Muscle of leg (tissue), 16 donors: ENCODE measurements at places on chromosomes 16 and 17. TPM values are rescaled to one million over a fixed set of nuclear protein-coding genes. Genes with fewer than 3 reads are reported as not detected.

DNA sequence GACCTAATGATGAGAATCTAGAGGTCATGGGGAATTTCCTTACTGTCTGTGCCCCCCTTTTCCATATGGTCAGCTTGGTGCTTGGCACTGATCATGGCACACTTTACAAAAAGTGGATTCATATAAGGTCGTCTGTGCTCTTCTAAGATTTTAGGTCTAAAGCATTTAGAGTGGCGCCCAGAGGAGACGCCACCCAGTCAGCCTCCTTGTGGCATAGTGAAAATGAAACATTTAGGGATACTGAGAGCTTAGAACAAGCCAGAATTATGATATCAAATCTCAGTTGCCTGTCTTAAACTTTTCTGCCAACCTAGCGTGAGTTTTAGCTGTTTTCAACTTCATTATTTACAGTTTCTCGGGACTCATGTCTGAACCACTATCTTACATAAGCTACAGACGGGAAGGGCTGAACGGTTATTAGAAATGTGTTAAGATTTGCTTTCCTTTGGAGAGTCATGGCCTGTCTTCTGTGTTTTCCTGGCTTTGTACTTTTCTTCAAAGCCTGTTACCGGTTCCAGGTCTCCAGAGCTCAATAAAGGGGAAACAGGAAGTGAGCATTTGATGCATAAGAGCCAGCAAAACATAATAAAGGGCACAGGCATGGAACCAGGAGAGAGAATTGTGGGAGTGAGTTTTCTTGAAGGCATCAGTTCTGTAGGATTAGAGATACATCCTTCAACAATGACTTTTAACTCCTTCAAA lies 13.7 kb downstream of the ZNRF1 start:
- peak; percentile 68 for DNase-seq
- H3K36me3 ChIP-seq = no peaks in the 10 kb centered on the region
- no peaks in the 10 kb centered on the region for H3K27me3 ChIP-seq
- no peak overlapping the region for H3K4me3 ChIP-seq
- H3K4me1 ChIP-seq = peaks cover 12% of the 10 kb centered on the region

DNA sequence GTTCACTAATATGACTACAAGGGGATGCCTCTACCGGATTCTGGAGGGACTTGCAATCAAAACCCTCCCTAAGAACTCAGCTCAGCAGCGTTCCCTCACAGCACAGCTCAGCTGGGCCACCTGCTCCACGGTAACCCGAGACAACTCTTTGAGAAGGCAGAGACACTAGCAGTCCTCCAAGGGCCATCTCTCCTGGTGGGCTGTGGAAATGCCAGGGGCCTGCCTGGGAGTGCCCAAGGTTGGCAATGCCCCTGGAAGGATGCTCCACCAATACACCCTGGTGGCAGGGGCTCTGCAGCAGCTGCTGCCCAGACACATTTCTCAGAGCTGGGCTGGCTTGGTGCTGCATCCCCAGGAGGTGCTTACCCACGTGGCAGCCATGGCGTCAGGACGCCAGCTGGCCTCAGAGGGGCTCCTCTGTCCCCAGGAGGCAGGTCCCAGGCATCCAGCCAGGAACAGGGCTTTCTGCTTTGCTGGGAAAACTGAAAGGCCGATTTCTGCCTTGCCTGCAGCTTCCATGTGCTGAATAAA lies 16.5 kb downstream of the CDIP1 start:
- no peak overlapping the region for H3K4me3 ChIP-seq
- no peaks in the 10 kb centered on the region for H3K36me3 ChIP-seq
- peak overlapping the region; percentile 90 for H3K27ac ChIP-seq
- peak; percentile 72 for DNase-seq

DNA sequence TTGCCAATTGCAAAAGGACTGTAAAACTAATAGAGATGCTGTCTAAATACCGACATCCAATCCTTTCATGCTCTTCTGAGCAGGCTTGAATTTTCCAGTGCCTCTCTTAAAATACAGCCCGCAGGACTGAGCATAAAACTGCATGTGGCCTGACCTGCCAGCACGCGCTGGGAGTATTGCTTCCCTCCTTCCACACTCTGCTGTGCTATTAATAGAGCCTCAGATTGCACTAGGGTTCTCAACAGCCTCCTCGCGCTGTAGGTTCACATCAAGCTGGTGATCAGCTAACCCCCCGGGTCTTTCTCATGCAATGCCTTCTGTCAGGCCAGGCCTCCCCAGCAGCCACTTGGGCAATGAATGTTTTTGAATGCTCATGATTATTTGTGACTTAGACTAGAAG lies 14.2 kb upstream of the MSI2 start:
- H3K36me3 ChIP-seq = no peaks in the 10 kb centered on the region
- no peak overlapping the region for H3K27ac ChIP-seq
- no peak overlapping the region for H3K4me3 ChIP-seq
- DNase-seq = peak; percentile 37

GRCh38 chr16:4660454-4661007 lies 32.8 kb upstream of the NUDT16L1 start:
- H3K4me1 ChIP-seq = peaks cover 6% of the 10 kb centered on the region
- H3K36me3 ChIP-seq = peaks cover 75% of the 10 kb centered on the region
- DNase-seq = peak; percentile 43
- no peaks in the 10 kb centered on the region for H3K27me3 ChIP-seq
- no peak overlapping the region for H3K27ac ChIP-seq
- H3K4me3 ChIP-seq = no peak overlapping the region

GRCh38 chr17:44522883-44523671 lies 19.9 kb upstream of the GPATCH8 start:
- no peaks in the 10 kb centered on the region for H3K4me1 ChIP-seq
- peaks cover 2% of the 10 kb centered on the region for H3K27me3 ChIP-seq
- peak; percentile 40 for DNase-seq
- H3K4me3 ChIP-seq = no peak overlapping the region
- H3K36me3 ChIP-seq = no peaks in the 10 kb centered on the region

- no peaks in the 10 kb centered on the region for H3K27me3 ChIP-seq
- no peak for DNase-seq
- peaks cover 48% of the 10 kb centered on the region for H3K4me1 ChIP-seq
- H3K27ac ChIP-seq = no peak overlapping the region
- H3K4me3 ChIP-seq = no peak overlapping the region
These were observed 21.8 kb upstream of the RASD1 start for GRCh38 chr17:17518014-17518413.

DNA sequence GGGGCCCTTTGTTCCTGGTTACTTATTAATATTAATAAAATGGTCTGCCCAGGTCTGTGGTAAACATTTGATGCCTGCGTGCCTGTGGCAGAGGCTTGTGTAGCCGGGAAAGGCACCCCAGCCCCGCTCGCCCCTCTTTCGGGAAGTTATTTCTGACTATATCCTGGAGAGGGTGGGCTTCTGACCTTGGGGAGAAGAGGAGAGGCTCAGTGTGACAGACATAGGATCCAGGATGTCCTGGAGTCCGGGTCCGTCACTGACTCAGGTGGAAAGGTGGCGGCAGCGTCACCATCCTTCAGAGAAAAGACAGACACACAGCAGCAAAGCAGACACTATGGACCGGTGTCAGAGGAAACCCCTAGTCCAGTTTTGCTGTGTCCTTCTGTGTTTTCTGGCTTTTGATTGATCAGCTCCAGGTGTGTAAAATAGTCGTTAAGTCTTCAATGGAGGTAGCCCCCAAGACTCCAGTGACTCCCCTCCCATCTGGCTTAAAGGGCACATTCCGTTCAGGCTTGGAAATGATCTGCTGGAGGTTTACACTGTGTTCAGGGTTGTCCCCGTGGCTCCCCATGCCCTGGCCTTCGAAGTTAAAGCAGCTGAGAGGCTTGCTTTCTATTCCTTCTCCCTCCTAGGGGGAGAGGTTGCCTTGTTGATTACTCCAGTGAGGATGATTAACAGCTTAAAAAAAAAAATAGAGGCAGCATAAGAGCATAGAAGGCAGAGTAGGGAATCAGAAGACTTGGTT lies 81.6 kb downstream of the CCDC182 start:
- H3K27ac ChIP-seq = peak overlapping the region; percentile 87
- H3K4me1 ChIP-seq = peaks cover 39% of the 10 kb centered on the region
- H3K4me3 ChIP-seq = peak overlapping the region; percentile 6
- no peaks in the 10 kb centered on the region for H3K27me3 ChIP-seq

DNA sequence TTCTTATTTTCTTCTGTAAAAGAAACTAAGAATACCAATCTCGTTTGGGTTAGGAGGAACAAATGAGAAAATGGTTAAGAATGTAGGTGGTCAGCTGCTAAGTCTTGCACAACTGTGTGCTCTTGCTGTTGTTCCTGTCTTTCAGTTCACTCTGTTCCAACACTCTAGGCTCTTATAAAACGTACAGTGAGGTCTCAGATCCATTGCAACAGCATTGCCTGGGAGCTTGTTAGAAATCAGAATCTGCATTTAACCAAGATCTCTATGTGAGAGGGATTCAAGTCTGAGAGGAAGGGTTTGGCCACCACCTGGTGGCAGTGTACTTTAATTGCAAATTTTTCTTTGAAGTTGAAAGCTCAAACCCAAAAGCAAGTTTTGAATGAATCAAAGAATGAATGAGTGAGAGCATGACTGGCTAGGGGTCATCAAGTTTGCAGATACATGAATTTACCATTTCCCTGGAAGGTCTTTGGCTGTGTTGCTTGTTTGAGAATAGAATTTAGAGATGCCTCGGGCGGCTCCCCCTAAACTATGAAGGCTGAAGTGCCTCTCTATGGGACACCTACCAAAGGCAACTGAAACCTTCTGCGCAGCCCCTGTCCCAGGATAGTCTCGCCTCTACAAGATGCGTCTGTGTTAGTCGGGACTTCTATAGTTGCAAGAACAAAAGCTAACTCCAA lies 2.5 kb downstream of the ALOX15B start:
- H3K27ac ChIP-seq = no peak overlapping the region
- no peaks in the 10 kb centered on the region for H3K36me3 ChIP-seq
- peak; percentile 43 for DNase-seq
- H3K27me3 ChIP-seq = peaks cover 30% of the 10 kb centered on the region
- H3K4me1 ChIP-seq = peaks cover 5% of the 10 kb centered on the region

CSH2 gene
- not detected for polyA plus RNA-seq

NTN1 gene
- 5.6 TPM for polyA plus RNA-seq

KRT12 gene
- polyA plus RNA-seq = 0.26 TPM

TMC8 gene
- polyA plus RNA-seq = 2.1 TPM
